ENCODE measurements at places on chromosomes 5 and 9.
A peak's percentile ranks its signal among the peaks of the same experiment; 100 is the strongest.

DNA sequence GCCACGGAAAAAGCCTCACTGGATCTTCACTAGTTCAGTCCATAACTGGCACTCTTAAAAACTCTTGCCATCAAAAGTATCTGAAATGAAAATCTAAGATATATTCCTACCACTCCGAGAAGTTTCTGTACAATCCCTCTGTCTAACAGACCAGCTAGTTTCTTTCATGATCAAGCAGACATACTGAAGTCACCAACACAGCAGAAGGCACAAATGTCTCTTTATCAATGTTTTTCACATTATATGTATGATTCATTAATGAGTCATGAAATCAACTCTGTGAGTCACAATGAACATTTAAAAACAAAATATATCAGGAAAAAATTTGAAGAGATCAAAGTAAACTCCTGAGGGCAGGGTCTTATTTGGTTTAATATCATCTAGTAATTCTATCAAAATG, 50.8 kb downstream of the F2R start:
- DNase-seq, result no peak

- DNase-seq, result no peak
Measured at GRCh38 chr5:88770276-88771257, 112.4 kb downstream of the MEF2C start.

GRCh38 chr9:131800366-131800765, 60.5 kb upstream of the RAPGEF1 start:
- DNase-seq, result no peak

DNA sequence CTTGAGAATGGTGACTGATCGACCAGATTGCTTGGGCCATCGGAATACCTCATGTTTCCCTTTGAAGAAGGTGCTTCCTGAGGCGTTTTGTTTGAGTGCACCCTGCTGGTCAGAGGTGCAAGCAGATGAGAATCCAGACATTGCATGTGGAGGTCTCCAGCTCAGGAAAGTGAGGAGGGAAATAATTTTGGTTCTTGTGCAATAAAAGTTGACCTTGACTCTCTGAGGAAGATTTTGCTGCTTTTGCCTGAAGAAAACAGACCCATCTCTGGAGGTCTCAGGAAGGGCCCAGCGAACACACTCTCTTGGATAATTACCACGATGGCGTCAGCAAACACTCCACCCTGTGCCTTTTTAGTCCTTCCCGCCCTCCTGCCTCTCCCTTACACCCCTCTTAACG, 69.7 kb downstream of the GRAMD2B start:
- DNase-seq, result no peak

GRCh38 chr5:32542216-32543059, 42.9 kb upstream of the SUB1 start:
- DNase-seq, result no peak

DNA sequence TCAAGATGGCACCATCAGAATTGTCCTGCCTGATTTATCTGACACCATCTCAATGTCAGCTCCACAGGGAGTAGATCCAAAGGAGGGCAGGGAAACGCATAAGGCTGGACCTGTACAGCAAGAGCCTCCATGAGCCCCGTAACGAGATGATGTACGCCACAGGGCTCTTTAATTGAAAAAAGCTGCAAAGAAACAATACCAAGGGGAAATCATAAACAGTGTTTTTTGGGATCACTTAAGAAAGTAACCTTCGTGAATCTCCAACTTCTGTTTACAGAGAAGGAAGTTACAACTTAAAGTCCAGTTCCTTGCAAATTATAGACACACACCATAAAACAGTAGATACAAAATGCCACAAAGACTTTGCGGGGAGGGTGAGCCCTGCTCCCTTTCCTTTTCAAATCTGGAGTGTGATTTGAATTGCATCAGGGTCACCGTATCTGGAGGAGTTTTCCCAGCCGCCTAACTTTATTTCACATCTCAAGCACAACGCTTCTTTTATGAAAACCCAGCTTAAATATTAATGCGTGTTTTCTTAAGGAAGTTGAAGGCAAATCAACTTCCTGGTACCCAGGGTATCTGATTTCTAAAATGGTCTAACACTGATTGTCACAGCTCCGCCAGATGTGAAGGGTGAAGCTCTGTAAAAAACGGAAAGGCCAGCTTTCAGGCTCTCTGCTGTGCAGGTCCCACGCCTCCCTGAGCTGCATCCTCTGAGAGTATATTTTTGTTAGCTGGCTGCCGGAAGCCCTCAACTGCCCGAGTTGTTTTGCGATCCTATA, 88.9 kb downstream of the EBF1 start:
- DNase-seq, result no peak

GRCh38 chr5:133665571-133665970, 53.2 kb upstream of the FSTL4 start:
- DNase-seq, result no peak

- DNase-seq, result no peak
Measured at GRCh38 chr5:9176641-9177040, 369.2 kb downstream of the SEMA5A start.

DNA sequence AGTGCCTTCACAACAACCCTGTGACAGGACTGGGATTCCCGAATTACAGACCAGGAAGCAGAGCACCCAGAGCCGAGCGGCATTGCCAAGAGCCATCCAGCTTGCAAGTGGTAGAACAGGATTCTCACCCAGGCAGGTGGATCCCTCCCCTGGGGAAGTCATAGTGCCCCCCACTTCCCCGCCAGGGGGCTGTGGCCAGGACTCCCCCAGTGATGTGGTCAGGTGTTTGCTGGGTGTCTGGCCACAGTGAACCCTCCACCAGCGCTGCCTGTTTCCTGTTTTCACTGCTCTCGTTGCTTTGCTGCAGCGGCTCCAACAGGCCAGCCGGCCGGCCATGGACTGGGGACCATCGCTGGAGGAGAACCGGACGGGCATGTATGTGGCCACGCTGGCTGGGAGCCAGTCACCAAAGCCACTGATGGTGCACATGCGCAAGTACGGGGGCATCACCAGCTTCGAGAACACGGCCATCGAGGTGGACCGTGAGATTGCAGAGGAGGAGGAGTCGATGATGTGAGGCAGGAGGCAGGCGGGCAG, 19.3 kb downstream of the SLC6A7 start:
- no peak for DNase-seq

DNA sequence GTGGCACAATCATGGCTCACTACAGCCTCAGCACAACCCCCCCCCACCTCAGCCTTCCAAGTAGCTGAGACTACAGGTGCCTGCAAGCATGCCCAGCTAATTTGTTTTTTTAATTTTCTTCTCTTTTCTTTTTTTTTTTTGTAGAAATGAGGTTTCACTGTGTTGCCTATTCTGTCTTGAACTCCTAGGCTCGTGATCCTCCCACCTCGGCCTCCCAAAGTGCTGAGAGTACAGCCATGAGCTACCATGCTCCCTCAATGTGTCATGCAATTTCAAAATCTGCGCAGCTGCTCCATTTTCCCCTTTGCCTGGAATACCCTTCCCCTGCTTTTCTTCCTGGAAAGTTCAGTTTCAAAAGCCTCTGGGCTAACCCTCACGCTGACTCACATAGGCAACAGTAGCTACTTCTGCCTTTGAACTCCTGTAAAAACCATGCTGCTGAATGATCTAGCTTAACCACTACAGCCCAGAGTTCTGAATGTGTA, 71.0 kb upstream of the IL7R start:
- peak; percentile 49 for DNase-seq

DNA sequence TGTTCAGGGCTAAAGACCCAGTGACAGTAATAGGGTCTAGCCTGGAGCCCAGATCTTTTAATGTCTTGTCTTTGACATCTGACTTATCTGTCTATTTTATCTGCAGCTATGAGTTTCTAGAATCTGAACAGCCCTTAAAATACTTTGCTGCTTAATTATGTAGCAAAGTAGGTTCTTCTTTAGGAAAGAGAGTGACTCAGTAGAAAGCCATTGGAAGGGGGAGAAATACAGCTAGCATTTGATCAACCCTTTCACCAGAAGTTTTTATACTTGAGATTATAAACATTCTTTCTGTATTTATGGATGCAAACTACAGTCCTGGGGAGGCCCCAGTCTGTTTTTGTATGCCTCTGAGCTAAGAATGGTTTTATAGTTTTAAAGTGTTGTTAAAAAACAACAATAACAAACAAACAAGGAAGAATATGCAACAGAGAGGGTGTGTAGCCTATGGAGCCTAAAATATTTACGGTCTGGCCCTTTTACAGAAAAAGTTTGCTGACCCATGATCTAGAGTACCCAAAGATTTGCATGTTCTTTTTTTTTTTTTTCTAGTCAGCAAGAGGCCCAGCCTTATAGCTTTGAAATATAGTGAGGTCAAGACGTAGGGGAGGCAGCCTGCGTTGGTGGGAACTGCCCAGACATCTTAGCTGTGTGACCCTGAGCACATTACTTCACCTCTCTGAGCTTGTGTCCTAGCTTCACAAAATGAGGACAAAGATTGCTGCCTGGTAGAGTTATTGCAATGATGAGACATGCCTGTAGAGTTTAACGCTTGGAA, 9.7 kb downstream of the GSN start:
- no peak for DNase-seq

DNA sequence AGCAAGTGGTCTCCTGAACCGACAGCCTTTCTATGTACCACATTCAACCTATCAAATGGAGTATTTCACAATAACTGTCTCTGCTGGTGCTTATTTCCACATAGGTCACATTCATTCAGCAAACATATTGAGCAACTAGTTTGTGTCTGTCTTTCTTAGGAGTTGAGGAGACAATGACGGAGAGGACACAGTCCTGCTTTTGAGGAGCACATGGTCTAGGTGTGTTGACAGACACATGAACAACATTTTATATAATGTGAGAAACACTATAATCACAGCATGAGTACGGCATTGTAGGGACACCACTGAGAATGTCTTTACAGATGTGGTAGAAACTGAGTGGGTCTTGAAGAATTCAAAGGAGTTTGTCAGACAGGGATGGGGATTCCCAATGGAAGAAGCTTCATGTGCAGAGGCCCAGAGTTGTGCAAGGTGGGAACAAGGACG, 28.5 kb downstream of the NFIL3 start:
- no peak for DNase-seq

DNA sequence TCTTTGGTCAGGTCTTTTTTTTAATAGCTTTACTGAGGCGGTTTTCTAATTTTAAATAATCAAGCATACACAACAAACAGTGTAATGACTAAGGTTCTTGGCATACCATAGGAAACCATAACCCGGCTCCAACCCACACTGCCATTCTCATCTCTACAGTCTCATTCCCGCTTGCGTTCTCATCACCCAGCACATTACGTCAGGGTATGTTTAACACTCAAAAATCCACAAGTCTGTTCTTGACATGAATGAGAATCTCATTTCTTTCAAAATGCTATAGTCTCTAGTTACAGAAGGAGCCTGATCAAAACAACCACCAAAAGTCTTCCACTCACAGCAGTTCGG, 505 bp downstream of the C5orf34 start:
- DNase-seq, result peak; percentile 21

DNA sequence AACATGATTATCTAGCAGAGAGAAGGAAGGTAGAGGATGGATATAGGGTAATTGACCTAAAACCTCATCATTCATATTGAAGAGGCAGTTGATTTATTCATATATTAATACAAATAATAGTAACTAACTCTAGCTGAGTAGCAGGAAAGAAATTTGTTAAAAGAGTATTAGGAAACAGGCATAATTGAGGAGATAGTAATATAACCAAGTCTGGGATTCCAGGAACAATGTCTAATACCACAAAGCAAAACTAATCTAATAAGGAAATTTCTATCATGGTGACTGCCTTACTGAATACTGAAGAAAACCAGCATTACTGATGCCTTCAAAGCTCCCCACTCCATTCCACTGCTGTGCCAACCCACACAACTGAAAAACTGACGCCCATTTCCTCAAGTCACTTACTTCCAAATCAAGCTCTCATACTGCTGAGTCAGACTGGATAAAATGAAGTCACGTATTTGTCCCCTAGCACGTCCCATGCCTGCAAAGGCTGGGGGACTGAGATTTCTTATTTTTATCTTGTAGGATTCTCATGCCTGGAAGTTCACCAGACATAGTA, 153.9 kb downstream of the SMC2 start:
- no peak for DNase-seq

DNA sequence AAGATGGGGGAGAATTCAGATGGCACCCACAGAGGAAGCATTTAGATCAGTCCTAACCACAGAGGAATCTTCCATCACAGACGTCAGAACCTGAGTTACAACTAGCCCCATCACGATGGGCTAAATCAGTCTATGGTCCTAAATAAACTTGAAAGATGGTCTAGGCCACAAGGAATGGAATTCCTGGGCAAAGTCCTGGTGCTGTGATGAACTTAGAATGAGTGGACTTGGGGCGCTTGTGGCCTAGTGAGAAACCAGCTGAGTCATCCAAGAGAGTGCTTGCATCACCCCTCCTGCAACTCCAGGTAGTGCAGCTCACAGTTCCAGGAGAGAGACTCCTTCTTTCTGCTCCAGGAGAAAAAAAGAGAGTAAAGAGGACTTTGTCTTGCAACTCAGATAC, 722.9 kb upstream of the RGMB start:
- DNase-seq, result no peak

- DNase-seq, result no peak
Measured at GRCh38 chr5:71882826-71883741, 164.0 kb downstream of the CARTPT start.

DNA sequence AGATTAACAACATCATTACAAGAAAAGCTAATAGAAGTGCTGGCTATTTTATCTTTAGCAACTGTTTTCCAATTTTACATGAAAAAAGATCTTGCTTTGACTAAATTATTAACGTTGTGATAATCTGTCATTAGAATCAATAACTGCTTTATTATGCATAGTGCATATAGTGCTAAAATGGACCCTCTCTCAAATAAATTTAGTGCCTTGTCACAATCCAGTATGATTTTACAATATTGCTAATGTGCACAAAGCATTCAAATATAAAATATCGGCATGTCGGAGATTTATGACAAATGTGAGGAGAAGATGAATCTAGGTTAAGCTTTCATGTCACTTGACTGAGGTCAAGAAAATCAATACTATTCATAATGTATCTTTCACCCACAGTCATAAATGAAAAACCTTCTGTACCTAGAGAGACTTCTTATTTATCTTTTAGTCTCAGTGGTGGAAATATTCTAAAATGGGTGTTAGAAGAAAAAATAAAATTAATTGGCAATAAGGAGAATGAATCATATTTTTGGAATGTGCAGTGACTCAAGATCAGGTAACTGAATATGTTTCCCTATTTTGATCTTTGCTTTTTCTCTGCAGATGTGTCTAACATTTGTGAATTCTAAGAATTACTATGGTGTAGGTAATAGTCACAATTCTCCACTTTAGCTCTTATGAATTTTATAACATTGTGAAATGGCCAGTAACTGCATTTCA, 672.9 kb upstream of the GRAMD2B start:
- DNase-seq, result no peak

DNA sequence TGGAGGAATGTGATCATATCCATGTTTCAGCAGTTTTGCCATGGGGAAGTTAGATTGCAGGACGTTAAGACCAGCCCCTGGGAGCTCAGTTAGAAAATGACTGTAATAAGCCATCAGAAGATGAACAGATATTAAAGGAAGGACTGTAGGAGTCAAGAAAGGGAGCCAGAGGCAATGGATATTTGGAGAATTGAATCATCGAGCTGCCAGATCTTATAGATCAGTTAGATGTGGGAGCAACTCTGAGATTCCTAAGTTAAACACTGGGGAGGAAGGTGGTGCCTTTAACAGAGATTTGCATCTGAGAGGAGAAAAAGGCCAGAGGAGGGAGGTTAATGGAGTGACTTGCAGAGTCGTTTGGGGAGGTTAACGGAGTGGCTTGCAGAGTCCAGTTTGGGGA, 96.4 kb downstream of the ADCY2 start:
- DNase-seq, result no peak
